Spinal cord (tissue), 10 donors: ENCODE measurements at places on chromosomes 13 and 19. TPM values are rescaled to one million over a fixed set of nuclear protein-coding genes. Genes with fewer than 3 reads are reported as not detected.

Gene GZMM
- total RNA-seq, result not detected

Gene IFNL1
- not detected for total RNA-seq

Gene NLRP7
- not detected for total RNA-seq

Gene TNFRSF19
- 30.8 TPM for total RNA-seq

Gene RNF225
- total RNA-seq, result not detected

Gene SARS2
- 8.1 TPM for total RNA-seq

Gene IL17D
- 30.2 TPM for total RNA-seq

Gene PSG4
- total RNA-seq, result 0.99 TPM

Gene VSIG10L
- 2.6 TPM for total RNA-seq

Gene ZFP36
- 9.8 TPM for total RNA-seq

Gene ZNF471
- total RNA-seq, result 16.3 TPM

Gene CEACAM21
- total RNA-seq, result 5.1 TPM

Gene ZNF723
- total RNA-seq, result not detected

Gene PTGIR
- total RNA-seq, result 1.9 TPM

Gene CRLF1
- 13.8 TPM for total RNA-seq
